ENCODE measurements at places on chromosomes 4 and X.

DNA sequence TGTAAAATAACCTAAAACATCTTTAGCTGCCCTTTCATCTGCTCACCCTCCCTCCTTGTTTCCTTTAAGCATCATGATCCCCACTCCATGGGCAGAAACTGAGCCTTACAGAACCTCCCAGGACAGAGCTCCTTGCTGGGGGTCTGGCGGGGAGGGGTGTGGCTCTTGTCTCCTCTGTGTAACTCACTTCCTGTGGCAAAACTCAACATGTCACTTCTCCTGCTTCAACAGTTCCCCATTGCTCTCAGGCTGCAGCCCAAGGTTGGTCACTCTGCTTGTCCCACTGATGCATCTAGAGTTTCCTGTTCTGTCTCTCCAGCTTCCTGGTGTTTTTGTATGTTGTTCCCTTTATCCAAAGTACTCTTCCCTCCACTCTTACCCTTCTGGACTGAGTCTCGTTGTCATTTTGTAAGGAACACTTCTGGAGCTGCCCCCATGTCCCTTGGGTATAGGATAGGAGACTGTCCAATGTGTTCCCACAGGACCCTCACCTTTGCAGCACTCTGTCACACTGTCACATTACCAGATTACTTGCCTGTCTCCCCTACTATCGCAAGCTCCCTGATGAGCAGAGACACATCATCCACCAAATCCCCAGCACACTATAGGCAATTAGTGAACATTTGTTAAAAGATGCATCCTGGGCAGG, 19.6 kb downstream of the TMEM31 start:
- no peak for DNase-seq

DNA sequence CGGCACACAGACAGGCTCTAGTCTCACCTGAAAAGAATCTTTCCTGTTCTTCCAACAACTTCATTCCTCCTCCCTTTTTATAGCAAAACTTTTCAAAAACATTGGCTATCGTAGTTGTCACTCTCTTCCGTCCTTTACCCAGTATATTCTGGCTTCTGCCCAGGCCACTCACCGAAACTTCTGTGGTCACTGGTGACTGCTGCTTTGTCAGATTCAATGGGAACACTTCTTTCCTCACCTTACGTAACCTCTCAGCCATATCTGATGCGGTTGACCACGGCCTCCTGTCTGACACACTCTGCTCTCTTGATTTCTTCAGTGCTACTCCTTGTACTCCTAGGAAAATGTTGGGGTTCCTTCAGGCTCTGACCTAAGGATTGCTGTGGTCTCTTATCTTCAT, 9.2 kb upstream of the RNF150 start:
- DNase-seq = no peak

DNA sequence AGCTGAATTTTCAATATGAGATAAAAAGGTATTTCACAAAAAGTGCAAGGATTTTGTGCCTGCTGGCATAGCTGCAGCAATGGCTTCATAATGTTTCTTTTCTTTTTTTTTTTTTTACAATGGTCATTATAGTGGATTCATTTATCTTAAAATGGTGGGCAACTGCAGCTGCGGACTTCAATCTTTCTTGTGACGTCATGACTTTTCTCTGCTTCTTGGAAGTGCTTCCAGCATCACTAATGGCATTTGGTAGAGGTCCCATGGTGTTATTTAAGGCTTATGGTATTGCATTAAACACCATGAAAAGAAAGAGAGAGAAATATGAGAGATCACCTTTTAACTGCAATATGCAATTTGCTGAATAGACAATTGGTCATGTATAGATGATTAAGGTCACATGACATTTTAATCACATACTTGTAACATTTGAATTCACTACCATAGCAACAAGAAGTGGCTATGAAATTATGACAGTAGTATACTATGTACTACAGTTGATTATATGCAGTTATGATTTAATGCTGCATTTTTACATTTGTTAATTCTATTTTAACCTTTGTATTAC, 684.0 kb upstream of the AADAT start:
- no peak for DNase-seq

GRCh38 chr4:173288296-173288695, 45.9 kb downstream of the HMGB2 start:
- no peak for DNase-seq

DNA sequence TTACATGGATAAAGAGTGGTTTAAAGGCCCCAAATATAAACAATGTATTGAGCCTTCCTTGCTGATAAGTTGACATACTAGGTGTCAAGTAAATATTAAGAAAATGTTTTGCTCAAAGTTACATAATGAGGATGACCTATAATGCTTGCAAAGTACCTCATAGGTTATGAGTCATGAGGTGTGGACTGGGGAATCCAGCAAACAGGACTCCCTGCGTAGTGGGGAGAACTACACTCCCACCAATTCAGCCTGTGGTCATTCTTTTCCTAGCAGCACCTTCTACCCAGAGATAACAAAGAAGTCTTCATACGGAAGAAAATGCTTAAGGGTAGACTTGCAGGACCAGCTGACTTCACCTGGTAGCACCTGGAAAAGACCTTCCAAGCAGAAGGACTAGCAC, 418.9 kb upstream of the CPEB2 start:
- DNase-seq = no peak

GRCh38 chrX:100606753-100607152, 22.0 kb downstream of the TNMD start:
- no peak for DNase-seq

DNA sequence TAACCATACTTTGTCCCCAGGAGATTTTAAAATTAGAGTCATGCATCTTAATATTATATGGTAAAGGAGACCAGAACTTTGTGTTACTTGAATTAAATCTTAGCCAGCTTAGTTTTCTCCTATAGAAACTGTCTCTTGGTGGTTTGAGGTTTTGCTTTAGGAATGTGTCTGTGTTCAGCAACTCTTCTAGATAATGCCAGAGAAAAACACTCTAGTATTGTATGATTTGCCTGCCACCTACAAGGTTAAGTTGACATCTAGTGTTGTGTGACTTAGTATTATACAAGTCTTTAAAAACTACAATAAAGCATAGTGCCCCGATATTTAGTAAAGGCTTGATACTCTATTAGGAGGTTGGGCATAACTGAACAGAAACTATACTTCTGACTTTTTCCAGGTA, 2.1 kb downstream of the UGT8 start:
- DNase-seq = no peak
